ENCODE measurements at places on chromosomes 5 and 9.

- DNase-seq: no peak
Measured at GRCh38 chr9:133693116-133693515, 45.0 kb downstream of the SARDH start.

DNA sequence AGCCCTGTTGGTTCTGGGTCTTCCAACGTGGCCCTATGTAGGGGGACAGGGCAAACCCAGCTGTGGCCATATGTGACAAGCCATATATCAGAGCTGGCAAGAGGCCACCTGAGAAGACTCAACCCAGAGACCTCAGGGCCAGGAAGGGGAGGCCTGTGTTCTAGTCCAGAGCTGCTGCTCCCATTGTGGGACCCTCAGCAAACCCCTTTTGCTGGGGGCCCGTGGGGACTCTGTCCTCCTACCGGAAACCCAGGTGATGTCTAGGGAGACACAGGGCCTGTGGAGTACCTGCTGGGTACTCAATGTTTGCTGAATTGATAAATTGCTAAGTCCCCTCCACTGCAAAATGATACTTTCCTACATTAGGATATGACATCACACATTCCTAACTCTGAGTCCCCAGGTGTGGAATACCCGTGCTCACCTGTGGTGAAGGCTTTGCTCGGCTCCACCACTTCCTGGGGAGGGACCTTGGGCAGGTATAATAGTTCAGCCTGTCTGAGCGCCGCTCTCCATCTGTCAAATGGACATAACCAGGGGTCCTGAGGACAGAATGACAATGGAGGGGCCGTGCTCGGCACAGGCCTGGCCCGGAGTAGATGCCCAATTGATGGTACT, 38.4 kb upstream of the ASS1 start:
- DNase-seq: no peak

DNA sequence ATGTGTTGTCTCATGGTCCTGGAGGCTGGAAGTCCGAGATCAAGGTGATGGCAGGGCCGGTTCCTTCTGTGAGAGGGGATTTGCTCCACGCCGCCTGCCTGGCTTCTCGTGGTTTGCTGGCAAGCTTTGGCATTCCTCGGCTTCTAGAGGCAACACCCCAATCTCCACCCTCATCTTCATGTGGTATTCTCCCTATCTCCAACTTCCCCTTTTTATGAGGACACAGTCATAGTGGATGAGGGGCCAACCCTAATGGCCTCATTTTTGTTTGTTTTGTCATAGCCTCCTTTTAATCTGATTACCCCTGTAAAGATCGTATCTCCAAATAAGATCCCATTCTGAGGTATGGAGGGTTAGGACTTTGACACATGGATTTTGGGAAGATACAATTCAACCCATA, 41.7 kb upstream of the CLK4 start:
- DNase-seq: no peak

GRCh38 chr9:116868201-116868600, 181.1 kb downstream of the TRIM32 start:
- no peak for DNase-seq

GRCh38 chr9:38355517-38356120, 36.9 kb upstream of the ALDH1B1 start:
- DNase-seq: no peak

DNA sequence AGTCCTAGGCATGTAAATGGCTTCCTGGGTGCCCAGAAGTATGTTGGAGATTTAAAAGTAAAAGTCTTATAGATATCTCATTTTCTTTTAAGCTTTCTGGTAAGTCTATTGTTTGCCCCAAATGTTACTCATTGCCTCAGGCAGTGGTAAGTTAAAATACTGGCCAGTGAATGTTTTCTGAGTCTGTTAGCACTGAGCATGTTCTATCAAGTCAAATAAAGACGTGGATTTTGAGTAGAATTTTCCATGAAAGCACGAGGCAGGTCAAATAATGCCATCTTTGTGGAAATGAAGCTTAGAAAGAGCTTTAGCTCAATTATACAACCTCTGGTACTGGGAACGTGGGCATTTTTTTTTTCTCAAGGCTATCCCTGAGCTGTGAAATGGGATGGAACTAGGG, 651.3 kb upstream of the ACO1 start:
- DNase-seq: no peak

GRCh38 chr5:1495525-1495897, 28.2 kb downstream of the LPCAT1 start:
- DNase-seq: no peak

DNA sequence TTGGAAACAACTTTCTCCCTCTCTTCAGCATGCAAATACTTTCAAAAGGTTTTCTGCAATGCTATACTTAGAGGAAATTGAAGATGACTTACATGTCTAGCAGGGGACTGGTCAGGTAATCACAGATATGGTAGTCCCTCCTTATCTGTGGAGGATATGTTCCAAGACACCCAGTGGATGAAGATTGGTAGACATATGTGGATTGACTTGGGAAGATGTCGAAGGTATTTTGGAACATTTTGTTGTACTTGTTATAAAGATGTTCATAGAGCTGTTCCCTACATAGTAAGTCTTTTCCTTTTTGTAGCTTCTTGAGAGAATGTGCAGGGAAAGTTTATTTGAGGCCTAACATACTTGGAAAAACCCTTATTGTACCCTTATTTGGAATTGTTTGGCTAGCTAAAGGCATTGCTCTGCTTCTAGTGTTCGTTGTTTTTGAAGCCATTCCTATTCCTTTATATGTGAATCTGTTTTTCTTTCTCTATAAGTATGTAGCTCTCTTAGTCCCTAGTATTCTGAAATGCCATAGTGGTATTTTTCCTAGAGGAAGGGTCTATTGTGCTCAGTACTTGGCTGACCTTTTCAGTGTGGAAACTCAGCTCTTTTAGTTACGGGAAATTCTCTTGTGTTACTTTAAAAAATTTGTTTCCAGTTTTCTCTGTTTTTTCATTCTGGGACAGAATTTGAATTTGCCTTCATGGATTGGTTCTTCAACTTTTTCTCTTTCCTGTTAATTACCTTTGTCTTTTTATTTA, 25.7 kb downstream of the GPR151 start:
- no peak for DNase-seq
